ENCODE measurements at places on chromosomes 1 and 21. TPM values are rescaled to one million over a fixed set of nuclear protein-coding genes. Genes with fewer than 3 reads are reported as not detected.
A peak's percentile ranks its signal among the peaks of the same experiment; 100 is the strongest.

GRCh38 chr1:183339556-183340167 lies 78.5 kb downstream of the NMNAT2 start:
- DNase-seq, result no peak

DNA sequence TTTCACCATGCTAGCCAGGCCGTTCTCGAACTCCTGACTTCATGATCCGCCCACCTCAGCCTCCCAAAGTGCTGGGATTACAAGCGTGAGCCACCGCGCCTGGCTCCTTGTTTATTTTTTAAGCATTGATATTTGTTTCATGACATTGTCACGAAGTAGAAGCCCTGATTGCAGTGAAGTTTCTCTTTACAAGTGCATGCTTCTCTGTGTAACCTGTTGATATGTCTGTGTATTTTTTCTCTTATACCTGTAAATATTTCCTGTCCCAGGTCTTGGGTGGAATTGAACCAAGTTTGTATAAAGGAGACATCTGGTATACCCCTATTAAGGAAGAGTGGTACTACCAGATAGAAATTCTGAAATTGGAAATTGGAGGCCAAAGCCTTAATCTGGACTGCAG lies 73.5 kb upstream of the FAM3B start:
- no peak for DNase-seq

GRCh38 chr1:45205011-45205909 lies 1.1 kb downstream of the ZSWIM5 start:
- DNase-seq, result peak; percentile 12

GRCh38 chr1:38834221-38834782 lies 25.3 kb downstream of the RRAGC start:
- DNase-seq, result no peak

- no peak for DNase-seq
Measured at GRCh38 chr1:94866164-94866807, 46.1 kb downstream of the SLC44A3 start.

DNA sequence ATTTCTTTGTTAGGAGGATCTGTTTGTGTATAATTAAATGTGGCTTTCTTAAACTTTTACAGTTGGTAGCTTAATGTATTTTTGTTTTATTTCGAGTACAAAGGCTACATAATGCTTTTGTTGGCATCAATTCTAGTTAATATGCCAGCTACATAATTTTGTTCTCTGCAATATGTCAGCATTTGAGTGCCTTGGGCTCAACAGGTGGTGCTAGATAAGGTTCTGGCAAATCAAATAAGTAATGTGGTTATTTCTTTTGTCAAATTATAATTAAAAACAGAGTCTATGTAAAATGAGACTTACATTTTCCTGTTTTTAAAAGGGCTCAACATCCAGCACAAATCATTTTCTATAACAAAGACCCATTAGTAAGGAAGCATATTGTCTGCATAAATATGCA lies 410.6 kb upstream of the NR5A2 start:
- DNase-seq, result no peak

GRCh38 chr1:167679714-167680113 lies 42.1 kb upstream of the MPZL1 start:
- no peak for DNase-seq

GRCh38 chr1:180643693-180644092 lies 11.9 kb downstream of the XPR1 start:
- no peak for DNase-seq

DNA sequence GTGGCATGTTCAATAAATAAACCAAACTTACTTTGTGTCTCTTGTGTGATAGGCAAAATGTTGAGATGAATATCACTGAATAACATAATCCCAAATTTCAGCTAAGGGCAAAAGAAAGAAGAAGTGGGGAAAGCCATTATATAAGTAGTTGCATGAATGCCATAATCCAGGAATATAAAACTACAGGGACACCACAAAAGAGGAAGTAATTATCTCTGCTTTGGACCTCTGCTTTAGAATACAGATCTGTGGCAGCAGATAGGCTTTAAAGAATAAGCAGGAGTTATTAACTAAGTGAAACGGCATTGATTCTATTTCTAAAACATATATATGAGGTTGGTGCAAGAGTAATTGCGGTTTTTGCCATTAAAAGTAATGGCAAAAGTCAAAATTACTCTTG lies 288.5 kb upstream of the SNX7 start:
- DNase-seq, result no peak

GRCh38 chr21:42781971-42782722 lies 97.2 kb downstream of the WDR4 start:
- DNase-seq, result no peak

- DNase-seq, result no peak
Measured at GRCh38 chr21:17848228-17848627, 29.1 kb upstream of the C21orf91 start.

DNA sequence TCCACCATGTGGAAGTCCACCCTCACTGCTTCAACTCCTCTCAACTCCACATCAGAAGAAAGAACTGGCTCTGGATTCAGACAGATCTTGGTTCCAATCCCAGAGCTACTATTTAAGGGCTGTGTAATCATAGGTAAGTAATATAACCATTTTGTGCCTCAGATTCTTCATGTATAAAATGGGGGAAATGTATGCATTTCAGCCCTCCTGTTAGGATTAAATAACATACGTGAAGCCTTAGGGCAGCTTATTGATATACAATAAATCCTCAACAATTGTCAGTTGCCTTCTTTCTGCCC lies 23.3 kb downstream of the OTUD7B start:
- DNase-seq, result no peak

DNA sequence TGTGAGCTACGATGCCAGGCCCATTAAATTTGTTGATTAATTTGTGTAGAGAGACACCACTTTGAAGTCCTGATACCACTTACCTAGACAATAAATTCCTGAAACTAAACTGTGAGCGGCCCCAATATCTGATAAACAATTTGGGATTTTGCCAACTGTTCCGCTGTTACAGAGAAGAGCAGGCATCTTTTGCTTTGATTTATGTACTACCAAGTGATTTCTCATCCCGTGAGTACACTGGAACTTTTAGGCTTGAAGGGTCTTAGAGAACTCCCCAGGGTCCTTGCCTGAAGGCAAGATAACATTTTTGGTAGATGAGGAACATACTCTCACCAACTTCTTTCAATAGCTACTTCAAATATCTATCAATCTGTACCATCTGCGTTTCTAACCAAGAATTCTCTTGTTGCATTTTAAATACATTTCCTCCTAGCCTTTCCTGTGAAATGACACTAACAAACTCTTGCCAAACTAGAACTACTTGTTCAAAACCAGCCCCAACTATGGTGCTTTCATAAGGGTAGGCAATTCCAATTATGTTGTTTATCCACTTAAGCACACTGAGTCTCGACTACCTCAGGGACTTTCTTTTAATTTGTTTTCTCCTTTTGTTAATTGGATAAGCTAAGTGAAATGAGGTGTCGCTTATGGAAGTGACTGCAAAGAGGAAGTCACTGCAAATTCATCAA lies 23.2 kb upstream of the SLC30A1 start:
- no peak for DNase-seq

DNA sequence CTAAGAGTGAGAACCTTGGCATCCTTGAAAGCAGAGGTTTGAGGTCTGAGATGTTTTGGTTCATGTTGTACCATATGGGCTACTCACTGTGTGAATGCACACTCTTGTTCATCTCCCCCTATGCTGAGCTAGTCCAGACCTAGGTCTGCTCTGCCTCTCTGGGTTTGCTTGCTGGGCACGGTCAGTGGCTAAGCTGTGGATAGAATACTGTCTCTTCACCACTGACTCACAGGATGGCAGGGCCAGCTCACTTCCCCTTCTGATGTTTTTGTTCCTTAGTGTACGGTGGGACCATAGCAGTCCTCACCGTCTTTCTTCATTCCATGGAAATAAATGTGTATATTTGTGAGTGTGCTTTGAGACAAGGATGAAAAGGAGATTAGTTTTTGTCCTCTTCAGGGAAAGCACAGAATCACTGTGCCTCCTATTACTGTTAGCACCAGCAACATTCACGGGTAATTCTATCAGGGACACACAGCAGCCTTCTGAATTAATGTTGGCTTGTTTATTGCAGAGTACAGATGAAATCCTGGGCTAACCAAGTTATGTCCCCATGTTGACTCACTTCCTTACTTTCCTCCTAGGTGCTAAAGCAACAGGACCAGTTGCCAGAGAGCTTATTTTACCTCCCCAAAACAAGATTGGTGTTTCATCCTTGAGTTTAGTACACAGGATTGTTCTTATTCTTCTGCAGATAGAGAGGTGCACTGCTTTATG lies 56.9 kb upstream of the IVNS1ABP start:
- no peak for DNase-seq

DNA sequence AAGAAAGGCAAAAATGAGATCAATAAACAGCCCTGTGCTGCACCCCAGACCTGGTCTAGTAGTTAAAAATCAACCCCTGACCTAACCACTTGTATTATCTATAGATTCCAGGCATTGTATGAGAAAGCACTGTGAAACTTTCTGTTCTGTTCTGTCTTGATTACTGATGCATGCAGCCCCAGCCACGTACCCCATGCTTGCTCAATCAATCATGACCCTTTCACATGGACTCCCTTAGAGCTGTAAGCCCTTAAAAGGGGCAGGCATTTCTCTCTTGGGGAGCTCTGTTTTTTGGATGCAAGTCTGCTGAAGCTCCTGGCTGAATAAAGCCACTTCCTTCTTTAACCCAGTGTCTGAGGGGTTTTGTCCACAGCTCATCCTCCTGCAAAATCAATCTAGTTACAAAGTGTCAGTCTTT lies 24.2 kb upstream of the CD34 start:
- DNase-seq, result no peak

DNA sequence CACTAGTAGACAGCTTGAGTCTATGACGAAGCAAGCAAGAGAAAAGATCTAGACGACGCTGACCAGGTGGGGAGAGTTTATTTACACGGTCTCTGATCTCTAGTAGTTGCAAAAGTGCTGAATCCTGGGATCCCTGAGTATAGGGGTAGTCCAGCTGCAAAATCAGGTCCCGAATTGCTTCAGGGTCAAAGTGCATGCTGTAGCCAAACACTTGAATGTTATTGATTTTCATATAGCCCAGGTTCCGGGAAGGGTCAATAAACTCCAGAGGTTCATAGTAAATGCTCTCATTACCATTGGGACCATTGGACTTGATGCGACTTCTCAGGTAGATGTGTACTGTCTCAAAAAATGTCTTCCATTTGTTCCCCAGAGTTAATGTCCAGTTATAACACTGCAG lies 379.6 kb downstream of the BRINP3 start:
- no peak for DNase-seq

DNA sequence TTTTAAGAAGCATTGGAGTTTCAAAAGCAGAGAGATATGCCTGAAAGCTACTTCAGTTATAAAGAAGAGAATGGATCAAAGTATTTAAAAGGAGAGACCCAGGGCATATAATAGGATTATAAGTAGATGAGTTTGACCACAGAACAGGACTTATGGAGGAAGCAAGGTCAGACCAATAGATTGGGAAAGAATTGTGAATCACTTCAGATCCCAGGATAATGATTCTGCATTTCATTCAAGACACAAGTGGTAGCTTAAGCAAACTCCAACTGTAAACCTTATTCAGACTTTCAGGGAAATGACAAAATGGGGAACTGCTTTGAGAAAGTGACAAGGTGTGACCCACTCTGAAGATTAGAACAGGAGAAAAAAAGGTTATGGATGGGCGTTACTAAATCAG lies 18.9 kb upstream of the OR10J5 start:
- no peak for DNase-seq

DNA sequence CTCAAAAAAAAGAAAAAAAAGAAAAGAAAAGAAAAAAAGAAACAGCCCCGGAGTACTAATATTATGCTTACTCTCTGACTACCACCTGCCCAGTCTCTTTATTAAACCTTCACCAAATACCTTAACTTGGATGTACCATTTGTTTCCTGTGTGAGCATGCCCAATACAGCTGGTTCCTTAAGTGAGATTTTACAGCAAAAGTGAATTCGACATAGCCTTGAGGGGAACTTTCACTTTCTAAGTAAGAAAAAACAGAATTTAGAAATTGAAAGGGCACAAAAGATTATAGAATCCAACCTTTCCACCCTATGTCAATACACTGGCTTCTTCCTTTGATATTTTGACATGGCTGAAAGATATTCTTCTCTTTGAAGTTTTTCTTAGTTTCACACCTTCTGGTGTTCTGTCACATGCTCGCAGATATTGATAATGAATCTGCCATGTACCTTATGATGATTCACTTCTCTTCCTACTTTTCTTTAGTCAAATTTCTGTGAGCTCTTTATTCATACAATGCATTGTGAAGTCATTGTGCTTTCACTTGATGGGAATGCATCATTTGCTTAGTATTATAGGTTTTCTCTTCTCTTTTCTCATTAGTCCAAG lies 5.2 kb upstream of the GIPC2 start:
- DNase-seq, result no peak

DNA sequence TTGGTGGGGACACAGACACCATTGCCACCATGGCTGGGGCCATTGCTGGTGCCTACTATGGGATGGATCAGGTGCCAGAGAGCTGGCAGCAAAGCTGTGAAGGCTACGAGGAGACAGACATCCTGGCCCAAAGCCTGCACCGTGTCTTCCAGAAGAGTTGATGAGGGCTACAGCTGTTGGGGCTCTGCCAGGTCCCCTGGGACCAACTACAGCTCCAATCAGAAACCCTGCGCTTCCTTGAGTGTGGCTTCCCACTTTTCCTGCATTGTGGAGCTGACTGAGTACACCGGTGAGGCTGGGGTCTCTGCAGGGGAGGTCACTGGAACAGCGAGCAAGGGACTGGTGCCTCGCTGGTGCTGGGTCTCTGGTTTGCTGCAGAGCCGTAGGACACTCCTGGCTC lies 4.5 kb downstream of the ADPRS start:
- DNase-seq, result no peak

DNA sequence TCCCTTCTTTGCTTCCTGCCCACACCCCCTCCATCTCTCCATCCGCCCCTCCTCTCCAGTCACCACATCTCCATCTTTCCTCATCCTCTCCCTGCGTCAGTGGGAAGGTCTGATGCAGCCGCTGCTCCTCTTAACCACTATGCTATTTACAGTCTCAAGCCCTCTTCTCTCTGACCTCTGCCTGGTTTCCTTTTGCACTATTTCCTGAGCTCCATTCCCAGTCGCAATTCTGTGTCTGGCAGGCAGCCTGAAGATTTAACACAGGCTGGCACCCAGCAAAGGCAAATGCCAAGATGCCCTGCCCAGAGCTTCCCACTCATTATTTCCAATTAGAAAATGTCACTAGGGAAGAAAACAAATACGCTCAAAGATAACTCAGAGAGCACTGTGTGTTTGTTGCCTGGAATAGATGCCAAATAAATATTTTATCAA lies 89.6 kb upstream of the LPGAT1 start:
- peak; percentile 43 for DNase-seq

- DNase-seq, result no peak
Measured at GRCh38 chr1:223068900-223069665, 74.0 kb downstream of the TLR5 start.

GRCh38 chr1:29753244-29753643 lies 516.9 kb downstream of the PTPRU start:
- DNase-seq, result no peak

GRCh38 chr1:241934201-241934848 lies 23.2 kb upstream of the BECN2 start:
- DNase-seq, result no peak

PRR9 gene
- not detected for total RNA-seq

RCAN3 gene
- total RNA-seq, result 27.4 TPM

FAM72C gene
- total RNA-seq, result 1.7 TPM

LMX1A gene
- total RNA-seq, result not detected

ABCD3 gene
- 41.7 TPM for total RNA-seq

COA6 gene
- 73.8 TPM for total RNA-seq

ODR4 gene
- 13.7 TPM for total RNA-seq

FAM78B gene
- total RNA-seq, result not detected

F3 gene
- 434 TPM for total RNA-seq

SELE gene
- total RNA-seq, result not detected

HORMAD1 gene
- not detected for total RNA-seq

ARV1 gene
- total RNA-seq, result 12.0 TPM

KLF17 gene
- not detected for total RNA-seq

LRRC3 gene
- 0.35 TPM for total RNA-seq

RHD gene
- not detected for total RNA-seq

NRDC gene
- total RNA-seq, result 217 TPM
